Stimulated activated CD8-positive, alpha-beta memory T cell treated with anti-CD3 and anti-CD28 coated beads, Interleukin-7, amount 100 ng/mL, for 4 hours (primary cell): ENCODE measurements at places on chromosomes 1 and 21.

- no peak for DNase-seq
Observed at GRCh38 chr1:6273380-6273891, 12.5 kb upstream of the GPR153 start.

GRCh38 chr21:46183910-46184624, at the start of gene SPATC1L:
Gene SPATC1L, minus strand, starts transcription at chr21:46184459. Its CDS starts 1,643 bp downstream, at chr21:46182816.
- DNase-seq = no peak

DNA sequence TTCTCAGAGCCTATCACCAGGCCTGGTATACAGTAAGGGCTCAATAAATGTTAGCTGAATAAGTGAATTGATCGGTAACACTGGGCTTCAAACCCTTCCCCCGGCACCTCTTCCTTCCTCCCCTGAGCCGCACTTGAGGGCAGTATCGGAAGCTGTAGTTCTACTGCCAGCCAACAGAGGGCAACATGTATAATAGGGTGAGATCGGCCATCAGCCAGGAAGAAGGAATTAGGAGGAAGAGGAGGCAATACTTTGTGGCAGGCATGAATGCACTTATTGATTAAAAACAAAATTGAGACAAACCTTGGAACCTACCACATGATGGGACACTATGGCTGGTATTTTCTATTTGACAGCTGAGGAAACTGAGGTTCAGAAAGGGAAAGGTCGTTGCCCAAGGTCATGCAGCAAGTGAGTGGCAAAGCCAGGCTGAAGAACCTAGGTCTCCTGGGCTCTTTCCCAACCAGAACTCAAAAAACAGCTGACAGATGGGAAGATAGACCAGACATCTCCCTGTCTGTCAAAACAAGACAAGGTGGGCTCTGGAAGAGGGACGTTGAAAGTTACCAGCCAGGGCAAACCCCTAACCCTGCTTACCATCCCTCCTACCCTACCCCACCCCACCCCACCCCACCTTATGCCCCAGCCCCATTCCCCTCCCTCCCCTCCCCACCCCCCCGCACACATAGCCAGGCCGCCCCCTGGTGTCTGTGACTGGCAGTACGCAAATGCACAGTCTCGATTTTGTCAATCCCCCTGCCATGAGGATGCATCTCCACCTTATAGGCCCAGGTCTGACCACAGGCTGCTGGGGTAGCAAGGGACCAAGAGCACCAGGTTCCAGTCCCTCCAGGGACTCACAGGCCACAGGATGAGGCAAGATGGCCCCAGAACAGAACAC, 107.3 kb upstream of the RUNX3 start:
- peak; percentile 45 for DNase-seq

DNA sequence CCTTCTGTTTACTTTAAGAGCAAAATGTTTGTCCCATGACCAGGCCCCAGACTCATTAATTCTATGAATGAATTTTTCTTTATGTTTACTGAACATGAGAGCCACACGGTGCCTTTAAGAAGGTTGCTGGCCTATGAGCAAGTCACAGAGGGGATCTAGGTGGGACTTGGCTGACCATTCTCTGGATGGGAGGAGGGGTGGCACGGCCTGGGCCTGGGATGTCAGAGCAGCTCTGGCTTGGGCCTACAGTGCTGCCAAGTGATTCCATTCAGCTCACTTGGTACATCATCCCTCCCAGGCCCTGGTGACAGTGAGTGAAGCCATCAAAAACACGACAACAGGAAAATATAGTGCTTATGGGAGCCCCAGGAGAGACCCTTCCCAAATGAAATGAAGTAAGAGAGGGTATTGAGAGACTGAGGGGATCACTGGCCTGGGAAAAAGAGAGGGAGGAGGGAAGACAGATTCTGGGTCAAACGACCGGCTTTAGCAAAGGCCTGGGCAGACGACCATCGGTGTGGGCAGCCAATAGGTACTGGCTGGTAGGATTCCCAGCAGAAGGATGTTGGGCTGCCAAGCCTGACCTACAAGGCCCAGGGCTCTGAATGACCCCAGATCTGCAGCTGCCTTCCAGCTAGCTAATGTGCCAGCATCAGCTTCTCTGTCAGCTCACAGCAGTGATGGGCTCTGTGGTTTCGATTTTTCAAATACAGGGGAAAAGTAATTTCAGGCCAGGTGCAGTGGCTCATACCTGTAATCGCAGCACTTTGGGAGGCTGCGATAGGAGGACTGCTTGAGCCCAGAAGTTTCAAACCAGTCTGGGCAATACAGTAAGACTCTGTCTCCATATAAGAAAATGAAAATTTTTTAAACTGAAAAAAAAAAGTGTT, 3.3 kb downstream of the TMEM53 start:
- no peak for DNase-seq

DNA sequence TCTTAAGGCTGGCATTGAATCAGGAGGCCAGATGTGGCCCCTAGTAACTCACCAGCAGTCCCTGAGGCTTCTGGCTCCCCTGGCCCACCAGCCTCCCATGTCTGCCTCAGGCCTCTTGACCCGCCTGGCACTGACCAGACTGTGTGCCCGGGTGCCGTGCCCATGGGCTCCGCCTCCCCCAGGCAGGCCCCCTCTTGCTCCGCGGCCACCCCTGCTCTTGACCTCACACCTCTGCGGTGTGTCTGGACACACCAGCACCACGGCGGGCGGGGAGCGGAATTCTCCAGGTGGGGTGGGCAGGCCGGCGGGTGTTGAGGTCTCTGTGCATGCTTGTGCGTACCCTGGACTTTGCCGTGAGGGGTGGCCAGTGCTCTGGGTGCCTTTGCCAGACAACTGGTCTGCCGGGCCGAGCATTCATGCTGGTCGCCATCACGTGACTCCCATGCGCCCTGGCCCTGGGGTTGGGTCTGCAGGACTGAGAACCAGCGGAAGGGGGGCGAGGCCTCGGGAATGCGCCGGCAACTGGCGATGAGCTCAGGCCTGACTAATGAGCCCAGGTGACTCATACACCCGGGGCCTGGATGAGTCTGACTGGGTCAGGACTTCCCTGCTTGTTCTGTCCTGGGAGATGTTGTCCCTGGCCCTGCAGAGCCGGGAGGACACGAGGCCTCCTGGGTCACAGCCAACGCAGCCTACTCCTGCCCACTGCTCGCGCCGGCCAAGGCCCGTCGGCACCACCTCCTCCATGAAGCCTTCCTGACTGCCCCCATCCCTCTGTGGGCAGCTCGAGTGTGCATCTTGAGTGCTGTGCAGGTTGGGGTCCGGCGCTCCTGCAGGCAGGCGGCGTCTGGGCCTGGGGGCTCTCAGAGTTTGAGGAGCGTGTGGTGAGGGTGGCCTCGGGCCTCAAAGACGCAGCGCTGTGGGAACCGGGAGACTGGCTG, 22.6 kb downstream of the COL18A1 start:
- DNase-seq = no peak

DNA sequence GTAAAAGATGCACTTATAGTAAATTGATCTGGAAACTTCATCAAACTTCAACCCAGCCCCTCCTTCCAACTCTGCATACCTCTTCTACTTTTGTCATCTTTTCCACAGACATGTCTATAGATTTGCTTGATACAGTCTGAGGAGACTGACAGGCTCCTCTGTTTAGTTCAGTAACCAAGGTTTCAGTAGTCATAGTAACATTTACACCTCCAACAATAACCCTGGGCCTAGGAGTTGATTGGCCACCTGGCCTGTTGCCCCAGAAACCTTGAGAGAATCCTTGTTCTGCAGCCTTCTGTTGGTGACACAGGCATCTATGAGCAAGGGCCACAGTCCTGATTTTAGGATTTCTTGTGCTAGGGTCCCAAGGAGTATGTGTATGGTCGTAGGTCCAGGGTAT, at the start of gene CFAP141:
CFAP141 (minus strand) TSS at position 138 of the 400 bp plus-strand sequence; CDS start at position 112, 26 bp downstream.
- no peak for DNase-seq
